ENCODE measurements at places on chromosomes 3 and 15. TPM values are rescaled to one million over a fixed set of nuclear protein-coding genes. Genes with fewer than 3 reads are reported as not detected.

GRCh38 chr15:29122506-29122905 lies 147.1 kb downstream of the NSMCE3 start:
- DNase-seq = no peak

GRCh38 chr3:40677321-40677720 lies 152.6 kb downstream of the ZNF621 start:
- DNase-seq = no peak

The H1-8 gene
- not detected for total RNA-seq

The TP63 gene
- total RNA-seq = not detected

GRCh38 chr3:147298511-147298982 lies 107.8 kb downstream of the ZIC4 start:
- peak; percentile 100 for DNase-seq

DNA sequence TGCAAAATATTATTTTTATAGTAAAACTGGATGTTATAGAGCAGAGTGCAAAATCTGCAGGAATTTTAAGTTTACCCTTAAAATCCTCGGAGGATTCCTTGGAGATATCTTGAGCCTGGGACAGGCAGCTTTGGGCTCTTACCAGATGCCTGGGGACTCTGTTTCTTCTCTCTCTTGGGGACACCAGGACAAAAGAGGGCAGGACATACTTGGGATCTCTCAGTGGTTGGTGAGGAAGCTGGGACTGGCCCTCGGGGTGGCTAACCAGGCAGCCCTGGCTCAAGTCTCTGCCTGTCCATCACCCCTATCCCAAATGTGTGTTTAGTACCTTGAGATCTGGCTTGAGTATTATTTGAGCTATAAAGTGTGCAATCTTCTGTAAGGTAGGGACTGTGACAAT lies 38.6 kb downstream of the TKT start:
- DNase-seq = no peak
